ENCODE measurements at places on chromosomes 6 and 20. TPM values are rescaled to one million over a fixed set of nuclear protein-coding genes. Genes with fewer than 3 reads are reported as not detected.

GRCh38 chr6:64803470-64804166, 903.4 kb downstream of the EYS start:
- no peak for DNase-seq
- no peaks in the 10 kb centered on the region for H3K36me3 ChIP-seq
- H3K4me3 ChIP-seq, result no peak overlapping the region
- no peaks in the 10 kb centered on the region for H3K27me3 ChIP-seq
- no peaks in the 10 kb centered on the region for H3K4me1 ChIP-seq

DNA sequence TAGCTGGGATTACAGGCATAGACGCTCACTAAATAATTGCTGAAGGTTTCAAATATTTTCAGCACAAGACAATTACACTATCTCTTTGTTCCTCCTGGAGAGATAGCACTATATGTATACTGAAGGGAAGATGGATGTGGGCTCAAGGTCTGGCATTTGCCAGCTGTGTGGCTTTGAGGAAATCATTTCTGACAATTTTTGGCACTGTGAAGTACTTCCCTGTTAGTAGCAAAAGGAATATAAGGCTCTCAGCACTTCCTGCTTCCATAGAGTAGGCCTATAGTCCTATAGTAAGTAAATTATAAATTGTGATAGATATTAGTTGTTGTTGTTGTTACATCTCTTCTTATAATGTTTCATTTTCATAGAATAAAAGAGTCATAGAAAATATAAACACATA, 271.1 kb downstream of the SAMD5 start:
- DNase-seq, result no peak
- no peak overlapping the region for H3K27ac ChIP-seq
- no peaks in the 10 kb centered on the region for H3K36me3 ChIP-seq
- H3K27me3 ChIP-seq, result no peaks in the 10 kb centered on the region
- no peaks in the 10 kb centered on the region for H3K4me1 ChIP-seq
- H3K4me3 ChIP-seq, result no peak overlapping the region

- H3K4me3 ChIP-seq, result no peak overlapping the region
- no peaks in the 10 kb centered on the region for H3K27me3 ChIP-seq
- H3K4me1 ChIP-seq, result no peaks in the 10 kb centered on the region
- H3K27ac ChIP-seq, result no peak overlapping the region
These were observed 80.3 kb downstream of the LPA start for GRCh38 chr6:160583794-160584193.

DNA sequence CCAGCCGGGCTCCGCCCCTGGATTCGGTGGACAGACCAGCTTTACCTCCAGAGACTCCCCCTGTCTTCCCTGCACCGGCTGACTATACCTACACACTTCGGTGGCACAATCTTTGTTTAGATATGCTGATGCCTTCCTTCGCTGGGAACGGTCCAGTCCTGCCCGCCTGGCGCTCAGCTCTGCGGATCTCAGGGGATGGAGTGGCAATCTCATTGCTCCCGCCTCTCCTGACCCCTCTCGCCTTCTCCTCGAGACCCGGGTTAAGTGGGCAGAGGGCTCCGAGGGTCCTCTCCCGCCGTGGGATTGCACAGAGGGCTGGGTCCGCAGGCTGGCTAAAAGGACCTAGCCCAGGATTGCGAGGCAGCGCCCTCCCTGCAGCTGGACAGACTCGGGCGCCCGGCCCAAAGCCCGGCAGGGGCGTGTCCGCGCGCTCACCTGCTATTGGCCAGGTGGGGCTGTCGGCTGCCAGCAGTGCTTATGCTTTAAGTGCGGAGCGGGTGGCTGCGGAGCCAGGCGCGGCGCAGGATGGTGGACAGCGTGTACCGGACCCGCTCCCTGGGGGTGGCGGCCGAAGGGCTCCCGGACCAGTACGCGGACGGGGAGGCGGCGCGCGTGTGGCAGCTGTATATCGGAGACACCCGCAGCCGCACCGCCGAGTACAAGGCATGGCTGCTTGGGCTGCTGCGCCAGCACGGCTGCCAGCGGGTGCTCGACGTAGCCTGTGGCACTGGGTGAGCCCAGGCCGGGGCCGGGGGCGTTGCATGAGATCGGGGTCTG, at the start of gene GNMT:
TSS of gene GNMT (plus strand) at position 512 of the 777 bp plus-strand sequence. CDS start at position 526, 14 bp downstream.
- H3K36me3 ChIP-seq, result peaks cover 14% of the 10 kb centered on the region
- H3K27ac ChIP-seq, result no peak within 1 kb of the TSS
- peak within 1 kb of the TSS; percentile 80 for H3K4me3 ChIP-seq
- peaks cover 6% of the 10 kb centered on the region for H3K4me1 ChIP-seq
- H3K27me3 ChIP-seq, result no peaks in the 10 kb centered on the region
- DNase-seq, result no peak

DNA sequence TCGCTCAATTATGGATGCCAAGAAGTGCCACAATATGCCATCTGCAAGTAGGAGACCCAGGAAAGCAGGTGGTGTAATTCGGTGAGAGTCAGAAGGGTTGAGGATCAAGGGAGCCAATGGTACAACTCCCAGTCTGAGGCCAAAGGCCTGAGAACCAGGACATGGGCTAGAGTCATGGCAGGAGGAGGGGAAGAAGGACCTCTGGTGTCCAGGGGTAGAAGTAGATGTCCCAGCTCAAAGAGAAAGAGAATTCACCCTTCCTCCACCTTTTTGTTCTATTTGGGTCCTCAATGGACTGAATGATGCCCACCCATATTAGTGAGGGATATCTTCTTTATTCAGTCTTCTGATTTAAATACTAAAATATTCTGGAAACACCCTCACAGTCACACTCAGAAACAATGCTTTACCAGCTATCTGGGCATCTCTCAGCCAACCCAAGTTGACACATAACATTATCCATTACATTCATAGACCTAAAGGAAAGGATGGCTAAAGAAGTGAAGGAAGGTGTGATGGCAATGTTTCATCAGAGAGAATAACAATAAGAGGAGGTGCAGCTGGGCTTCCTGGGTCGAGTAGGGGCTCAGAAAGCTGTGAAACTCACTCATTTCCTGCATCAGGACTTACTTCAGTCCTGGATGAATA, 21.2 kb upstream of the HLA-DQA1 start:
- no peaks in the 10 kb centered on the region for H3K27me3 ChIP-seq
- no peaks in the 10 kb centered on the region for H3K36me3 ChIP-seq
- DNase-seq, result no peak
- H3K27ac ChIP-seq, result no peak overlapping the region
- no peaks in the 10 kb centered on the region for H3K4me1 ChIP-seq

DNA sequence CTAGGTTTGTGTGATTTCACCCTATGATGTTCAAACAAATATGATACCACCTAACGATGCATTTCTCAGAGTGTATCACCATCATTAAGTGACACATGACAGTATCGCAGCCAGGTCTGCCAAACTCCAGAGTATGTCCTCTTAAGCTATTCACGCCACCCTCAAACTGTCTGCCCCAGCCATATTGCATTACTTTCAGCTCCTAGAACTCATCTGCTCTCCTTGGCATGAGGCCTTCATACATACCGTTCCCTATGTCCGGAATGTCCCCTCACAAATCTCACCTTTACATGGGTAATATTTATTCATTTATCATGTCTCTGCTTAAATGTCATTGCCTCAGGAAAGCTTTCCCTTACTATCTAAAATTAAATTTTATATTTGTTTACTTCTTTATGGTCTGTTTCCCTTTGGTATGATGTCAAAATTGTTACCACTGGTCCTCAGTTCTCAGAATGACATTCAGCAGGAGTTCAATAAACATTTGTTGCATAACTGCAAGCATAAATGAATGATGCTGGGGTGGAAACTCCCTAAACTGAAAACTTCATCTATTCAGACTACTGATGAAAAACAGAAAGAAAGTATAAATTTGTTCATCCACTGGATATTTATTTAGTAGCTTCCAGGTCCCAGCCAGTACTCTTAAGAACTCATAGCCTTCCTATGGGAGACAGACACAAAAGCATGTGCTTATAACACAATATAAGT, 3.2 kb downstream of the SESN1 start:
- H3K36me3 ChIP-seq, result no peaks in the 10 kb centered on the region
- H3K27ac ChIP-seq, result no peak overlapping the region
- H3K27me3 ChIP-seq, result no peaks in the 10 kb centered on the region
- peak overlapping the region; percentile 90 for H3K4me3 ChIP-seq
- H3K4me1 ChIP-seq, result peaks cover 19% of the 10 kb centered on the region

GRCh38 chr20:60948224-60948623, 303.8 kb upstream of the CDH4 start:
- no peak for DNase-seq
- H3K27me3 ChIP-seq, result no peaks in the 10 kb centered on the region
- H3K4me1 ChIP-seq, result no peaks in the 10 kb centered on the region
- H3K27ac ChIP-seq, result no peak overlapping the region

DNA sequence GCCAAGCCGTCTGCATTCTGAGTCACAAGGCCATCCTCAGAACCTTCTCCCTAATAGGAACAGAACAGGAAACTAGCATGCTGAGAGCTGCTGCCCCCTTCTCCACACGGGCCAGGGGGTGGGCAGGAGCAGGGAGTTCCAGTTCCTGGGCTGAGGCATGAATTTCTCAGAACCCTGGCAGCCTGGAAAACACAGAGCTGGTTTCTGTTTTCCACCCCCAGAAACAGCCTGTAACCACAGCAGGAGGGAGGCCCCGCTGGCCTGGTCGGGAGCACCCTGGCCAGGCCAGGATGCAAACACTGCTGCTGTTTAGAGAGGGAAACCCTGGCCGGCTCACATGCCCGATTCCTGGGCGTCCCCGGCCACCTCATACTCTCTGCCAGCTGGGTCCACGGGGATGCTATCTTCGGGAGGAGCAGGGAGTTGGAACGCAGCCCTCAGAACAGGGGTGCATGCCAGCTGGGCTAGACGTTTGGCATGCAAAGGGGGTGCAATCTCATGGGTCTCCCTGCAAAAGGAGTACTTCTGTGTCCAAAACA, 130.1 kb downstream of the NFATC2 start:
- peak overlapping the region; percentile 76 for H3K27ac ChIP-seq
- no peaks in the 10 kb centered on the region for H3K27me3 ChIP-seq
- peak; percentile 13 for DNase-seq
- H3K4me3 ChIP-seq, result peak overlapping the region; percentile 18
- H3K36me3 ChIP-seq, result no peaks in the 10 kb centered on the region

DNA sequence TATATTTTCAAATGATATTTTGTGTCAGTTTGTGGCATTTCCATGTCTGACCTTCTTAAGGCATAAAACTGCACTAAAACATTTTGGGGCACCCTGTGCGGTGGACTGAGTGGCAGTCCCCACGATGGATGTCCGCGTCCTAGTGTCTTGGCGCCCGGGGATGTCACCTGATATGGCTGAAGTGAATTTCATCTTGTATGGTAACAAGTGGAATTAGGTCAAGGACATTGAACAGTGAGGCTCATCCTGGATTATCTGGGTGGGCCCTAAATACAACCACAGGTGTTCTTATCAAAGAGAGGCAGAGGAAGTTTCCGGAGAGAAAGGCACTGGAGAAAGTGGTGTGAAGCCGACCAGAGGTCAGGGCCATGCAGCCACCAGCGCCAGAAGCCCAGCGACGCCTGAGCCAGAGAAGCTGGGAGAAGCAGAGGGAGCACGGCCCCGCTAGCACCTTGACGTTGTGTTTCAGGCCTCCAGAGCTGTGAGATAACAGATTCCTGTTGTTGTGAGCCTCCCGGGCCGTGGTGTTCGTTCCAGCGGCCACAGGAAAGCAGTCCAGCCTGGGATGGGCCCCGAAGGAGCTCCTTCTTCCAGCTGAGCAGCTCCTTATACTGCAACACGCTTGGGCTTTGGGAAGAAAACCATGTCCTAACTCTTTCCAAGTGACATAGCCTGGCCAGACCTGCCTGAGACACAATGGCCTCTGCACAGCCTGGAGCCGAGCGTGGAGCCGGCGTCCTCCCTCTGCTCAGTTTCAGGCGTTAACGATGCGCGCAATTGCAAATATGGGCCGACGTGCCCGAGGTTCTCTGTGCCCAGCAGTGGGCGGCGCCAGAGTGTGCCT, 22.5 kb downstream of the THBS2 start:
- peaks cover 69% of the 10 kb centered on the region for H3K36me3 ChIP-seq
- peaks cover 15% of the 10 kb centered on the region for H3K4me1 ChIP-seq
- DNase-seq, result no peak
- no peaks in the 10 kb centered on the region for H3K27me3 ChIP-seq
- peak overlapping the region; percentile 37 for H3K27ac ChIP-seq

- no peak for DNase-seq
- no peaks in the 10 kb centered on the region for H3K36me3 ChIP-seq
- H3K27ac ChIP-seq, result no peak overlapping the region
- H3K4me1 ChIP-seq, result no peaks in the 10 kb centered on the region
These were observed 169.7 kb downstream of the EYA4 start for GRCh38 chr6:133410638-133411435.

GRCh38 chr6:147141711-147142308, 62.4 kb upstream of the STXBP5 start:
- H3K36me3 ChIP-seq, result no peaks in the 10 kb centered on the region
- H3K27ac ChIP-seq, result no peak overlapping the region
- H3K4me1 ChIP-seq, result no peaks in the 10 kb centered on the region
- no peaks in the 10 kb centered on the region for H3K27me3 ChIP-seq

DNA sequence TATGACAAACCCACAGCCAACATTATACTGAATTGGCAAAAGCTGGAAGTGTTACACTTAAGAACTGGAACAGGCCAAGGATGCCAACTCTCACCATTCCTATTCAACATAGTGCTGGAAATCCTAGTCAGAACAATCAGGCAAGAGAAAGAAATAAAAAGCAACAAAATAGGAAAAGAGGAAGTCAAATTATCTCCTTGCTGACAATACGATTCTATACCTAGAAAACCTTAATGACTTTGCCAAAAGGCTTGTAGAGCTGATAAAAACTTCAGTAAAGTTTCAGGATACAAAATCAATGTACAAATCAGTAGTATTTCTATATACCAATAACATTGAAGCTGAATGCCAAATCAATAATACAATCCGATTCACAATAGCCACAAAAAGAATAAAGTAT, 32.4 kb downstream of the OR5V1 start:
- H3K27ac ChIP-seq, result no peak overlapping the region
- H3K4me1 ChIP-seq, result no peaks in the 10 kb centered on the region
- H3K27me3 ChIP-seq, result no peaks in the 10 kb centered on the region
- no peak for DNase-seq
- H3K36me3 ChIP-seq, result no peaks in the 10 kb centered on the region

DNA sequence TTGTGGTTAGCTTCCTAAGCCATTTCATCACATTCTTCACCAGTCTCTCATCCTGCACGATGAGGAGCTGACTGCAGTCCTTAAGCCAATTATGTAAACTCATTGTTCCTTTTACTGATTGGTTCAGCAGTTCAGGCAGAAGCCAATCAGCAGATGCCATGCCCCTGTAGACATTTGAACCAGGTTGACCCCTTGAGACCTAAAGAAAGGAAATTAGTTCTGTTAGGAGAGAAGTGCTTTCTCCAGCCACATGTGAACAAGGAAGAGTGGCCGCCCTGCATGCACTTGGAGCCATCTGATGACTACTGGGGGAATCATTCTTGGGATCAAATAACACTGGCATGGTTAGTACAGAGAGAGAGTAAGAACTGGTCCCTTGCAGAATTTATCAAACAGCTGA, 535.2 kb upstream of the ID4 start:
- H3K4me3 ChIP-seq, result no peak overlapping the region
- H3K27me3 ChIP-seq, result no peaks in the 10 kb centered on the region
- no peaks in the 10 kb centered on the region for H3K36me3 ChIP-seq
- no peak for DNase-seq

- no peak for DNase-seq
- no peak overlapping the region for H3K27ac ChIP-seq
- no peaks in the 10 kb centered on the region for H3K27me3 ChIP-seq
- no peaks in the 10 kb centered on the region for H3K4me1 ChIP-seq
- no peaks in the 10 kb centered on the region for H3K36me3 ChIP-seq
These were observed 16.5 kb downstream of the MDFI start for GRCh38 chr6:41654698-41655151.

Gene PPP1R14C
- 1.3 TPM for total RNA-seq

Gene KHDC1
- total RNA-seq, result 8.1 TPM

Gene PKIB
- 6.0 TPM for total RNA-seq

Gene GGTLC1
- not detected for total RNA-seq

Gene CTSZ
- total RNA-seq, result 242 TPM

Gene TOMM6
- 63.1 TPM for total RNA-seq

Gene RAET1E
- total RNA-seq, result not detected

Gene DEF6
- 9.1 TPM for total RNA-seq

Gene TCP11
- total RNA-seq, result not detected

Gene SNAP91
- total RNA-seq, result 3.0 TPM

Measured in thoracic aorta (tissue), 2 donors.